ENCODE measurements at places on chromosomes 5 and 9.

DNA sequence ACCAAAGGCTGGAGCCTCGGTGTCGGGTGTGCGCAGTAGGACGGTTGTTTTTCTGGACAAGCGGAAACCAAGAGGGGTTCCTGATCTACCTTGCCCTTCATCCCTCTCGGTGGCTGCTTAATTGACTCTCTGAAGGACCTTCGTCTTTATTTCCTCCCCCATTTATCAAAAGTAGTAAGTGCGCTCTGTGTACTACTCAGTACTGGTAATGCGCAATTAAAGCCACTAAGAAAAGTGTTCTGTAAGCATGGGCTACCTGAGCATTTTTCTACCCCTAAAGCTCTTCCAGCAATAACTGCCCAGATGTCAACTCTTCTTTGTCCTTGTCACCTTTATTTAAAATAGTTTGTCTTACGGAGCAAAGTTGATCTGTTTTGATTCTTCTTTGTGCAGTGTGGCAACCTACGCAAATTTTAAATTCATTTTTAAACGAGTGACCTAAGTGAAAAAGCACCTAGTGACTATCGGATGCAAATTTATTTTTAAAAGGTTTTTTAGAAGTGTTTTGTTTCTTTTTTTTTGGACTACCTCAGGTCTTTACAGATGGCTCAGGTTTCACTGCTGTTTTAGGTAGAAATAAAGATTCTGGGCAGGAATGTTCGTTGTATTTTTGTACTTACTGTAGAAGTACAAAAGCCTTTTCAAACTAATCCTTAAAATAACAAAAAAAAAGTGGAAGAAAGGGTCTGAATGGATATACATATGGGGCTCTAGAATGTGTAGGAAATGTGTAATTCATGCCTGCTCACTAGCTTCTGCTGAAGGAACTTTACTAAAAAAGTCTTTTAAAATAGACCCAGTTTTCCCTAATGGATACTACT lies 2.0 kb downstream of the JMY start:
- no peak for DNase-seq

DNA sequence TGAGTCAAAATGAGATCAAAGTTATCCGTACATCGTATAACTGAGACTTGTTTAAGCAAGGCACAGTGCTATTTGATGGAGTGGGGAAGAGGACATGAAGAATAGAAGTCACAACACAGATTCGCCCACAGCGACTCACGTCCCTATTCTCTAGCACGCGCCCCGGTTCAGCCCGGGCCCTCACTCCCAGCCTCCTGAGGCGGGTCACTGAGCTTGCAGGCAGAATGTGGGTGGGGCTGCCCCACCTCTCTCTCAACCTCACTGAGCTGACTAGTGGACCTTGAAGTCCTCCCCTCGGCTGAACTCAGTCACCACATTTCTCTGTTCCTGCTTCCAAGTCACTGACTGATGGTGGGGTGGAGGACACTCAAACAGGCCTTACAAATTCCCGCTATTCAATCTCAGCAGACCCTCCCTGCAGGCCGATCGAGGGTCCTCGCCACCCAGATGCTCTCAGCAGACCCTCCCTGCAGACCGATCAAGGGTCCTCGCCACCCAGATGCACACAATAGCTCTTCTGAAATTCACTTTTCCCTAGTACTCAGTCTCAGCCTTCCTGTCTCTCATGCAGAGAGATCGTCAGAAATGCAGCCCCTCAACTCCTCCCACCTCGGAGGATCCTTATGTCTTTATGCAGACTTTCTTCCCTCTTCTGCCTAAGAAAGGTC lies 12.9 kb downstream of the GLDC start:
- no peak for DNase-seq

GRCh38 chr9:21708260-21708711 lies 94.2 kb upstream of the MTAP start:
- DNase-seq: no peak

GRCh38 chr9:111099199-111100008 lies 61.1 kb upstream of the LPAR1 start:
- DNase-seq: no peak

GRCh38 chr9:114898741-114899140 lies 31.6 kb downstream of the TNFSF8 start:
- peak; percentile 59 for DNase-seq

- DNase-seq: no peak
Measured at GRCh38 chr5:90830058-90830457, 271.5 kb downstream of the ADGRV1 start.

- DNase-seq: no peak
Measured at GRCh38 chr5:113031104-113031503, 54.5 kb downstream of the DCP2 start.

GRCh38 chr5:1227667-1228066 lies 2.5 kb downstream of the SLC6A18 start:
- no peak for DNase-seq

DNA sequence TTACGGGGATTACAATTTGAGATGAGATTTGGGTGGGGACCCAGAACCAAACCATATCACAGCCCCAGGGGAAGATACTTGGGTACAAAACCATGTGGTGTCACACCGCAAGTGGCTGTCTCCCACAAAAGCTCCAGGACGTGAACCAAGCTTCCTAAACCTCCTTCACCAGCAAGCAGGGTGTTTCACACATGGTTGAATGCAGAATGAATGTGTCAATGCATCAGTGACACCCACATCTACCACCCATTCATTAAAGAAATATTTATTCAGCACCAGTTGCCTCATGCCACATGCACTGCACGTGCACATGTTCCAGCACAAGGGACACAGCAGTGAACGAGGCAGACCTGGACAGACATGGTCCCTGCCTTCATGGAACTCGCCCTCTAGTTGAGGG lies 70.9 kb upstream of the SPOCK1 start:
- DNase-seq: no peak

- no peak for DNase-seq
Measured at GRCh38 chr9:81829195-81829882, 98.9 kb upstream of the SPATA31D4 start.

DNA sequence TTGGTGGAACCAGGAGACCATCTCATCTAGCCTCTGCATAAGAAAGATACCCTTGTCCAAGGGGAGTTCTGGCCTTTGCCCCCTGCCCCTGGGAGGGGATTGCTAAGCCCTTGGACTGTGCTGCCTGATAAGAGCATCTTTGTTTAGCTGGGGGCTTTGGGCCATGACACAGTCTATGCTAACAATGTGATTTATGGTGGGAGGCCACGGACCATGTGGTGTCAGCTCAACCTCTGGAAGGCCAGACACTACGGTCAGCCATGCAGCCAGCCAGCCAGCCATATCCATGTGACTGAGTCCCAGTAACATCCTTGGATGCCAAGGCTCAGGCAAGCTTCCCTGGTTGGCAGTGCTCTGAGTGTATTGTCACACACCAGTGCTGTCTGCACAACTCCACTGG lies 244.4 kb downstream of the FSTL4 start:
- no peak for DNase-seq

DNA sequence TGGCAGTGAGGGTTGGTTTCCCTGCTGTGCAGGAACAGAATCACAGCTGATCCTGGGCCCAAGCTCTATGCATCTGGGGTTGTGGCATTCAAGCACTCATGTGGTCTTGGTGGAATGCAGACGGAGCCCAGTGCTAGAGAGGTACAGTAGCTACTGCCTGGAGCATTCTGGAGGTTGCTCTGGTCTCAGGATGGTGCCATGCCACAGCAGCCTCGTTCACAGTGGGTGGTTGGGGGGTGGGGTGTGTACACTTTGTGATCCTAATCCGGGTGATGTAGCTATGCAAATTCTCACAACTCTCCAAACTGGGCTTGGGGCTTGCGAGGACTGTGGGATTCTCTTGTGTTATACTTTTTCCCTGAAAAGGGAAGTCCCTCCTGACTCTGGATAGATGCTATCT lies 45.2 kb downstream of the FGD3 start:
- no peak for DNase-seq

DNA sequence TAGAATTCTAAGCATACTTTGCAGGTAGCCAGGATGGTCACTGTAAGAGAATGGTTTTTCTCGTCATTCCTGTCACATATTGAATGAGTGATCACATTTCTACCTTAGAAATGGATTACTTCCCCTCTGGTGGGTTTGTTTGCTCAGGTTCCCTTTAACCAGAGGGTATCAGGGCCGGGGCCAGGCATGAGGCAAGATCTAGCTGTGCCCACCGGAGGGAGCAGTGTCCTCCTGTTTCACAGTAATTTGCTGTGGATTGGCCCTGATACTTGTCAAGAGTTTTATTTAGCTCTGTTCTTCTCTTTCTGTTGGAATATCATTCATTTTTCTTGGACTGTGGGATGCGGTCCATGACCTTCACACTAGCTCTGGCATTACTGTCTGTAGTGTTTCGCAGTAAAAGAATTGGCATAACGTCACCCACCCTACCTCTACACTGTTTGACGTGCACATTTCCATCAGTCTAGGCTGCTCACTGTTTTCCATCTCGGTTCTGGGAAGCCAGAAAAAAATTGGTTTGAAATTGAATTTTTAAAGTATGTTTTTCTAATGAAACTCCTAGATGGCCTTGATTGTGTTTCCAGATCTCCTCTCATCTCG lies 42.4 kb upstream of the ZBED3 start:
- DNase-seq: no peak

GRCh38 chr9:27600256-27600655 lies 27.0 kb upstream of the C9orf72 start:
- no peak for DNase-seq

- no peak for DNase-seq
Measured at GRCh38 chr5:16976625-16977008, 40.5 kb upstream of the MYO10 start.

DNA sequence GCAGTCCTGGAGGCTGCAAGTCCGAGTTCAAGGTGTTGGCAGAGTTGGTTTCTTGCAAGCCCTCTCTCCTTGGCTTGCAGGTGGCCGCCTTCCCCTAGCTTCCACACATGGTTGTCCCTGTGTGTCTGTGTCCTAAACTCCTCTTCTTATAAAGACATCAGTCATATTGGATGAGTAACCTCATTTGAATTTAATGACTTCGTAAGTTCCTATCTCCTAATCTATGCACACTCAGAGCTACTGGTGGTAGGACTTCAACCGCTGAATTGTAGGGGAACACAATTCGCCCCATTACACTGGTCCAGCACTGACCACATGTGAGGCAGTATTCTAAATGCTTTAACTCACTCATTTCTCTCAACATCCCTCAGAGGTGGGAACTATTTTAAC lies 25.9 kb upstream of the ADAMTS2 start:
- DNase-seq: no peak

- DNase-seq: no peak
Measured at GRCh38 chr9:126406075-126406667, 79.5 kb downstream of the MVB12B start.

GRCh38 chr5:149174847-149175234 lies 33.5 kb downstream of the ABLIM3 start:
- DNase-seq: no peak

GRCh38 chr9:9753266-9753665 lies 859.5 kb downstream of the PTPRD start:
- DNase-seq: no peak

DNA sequence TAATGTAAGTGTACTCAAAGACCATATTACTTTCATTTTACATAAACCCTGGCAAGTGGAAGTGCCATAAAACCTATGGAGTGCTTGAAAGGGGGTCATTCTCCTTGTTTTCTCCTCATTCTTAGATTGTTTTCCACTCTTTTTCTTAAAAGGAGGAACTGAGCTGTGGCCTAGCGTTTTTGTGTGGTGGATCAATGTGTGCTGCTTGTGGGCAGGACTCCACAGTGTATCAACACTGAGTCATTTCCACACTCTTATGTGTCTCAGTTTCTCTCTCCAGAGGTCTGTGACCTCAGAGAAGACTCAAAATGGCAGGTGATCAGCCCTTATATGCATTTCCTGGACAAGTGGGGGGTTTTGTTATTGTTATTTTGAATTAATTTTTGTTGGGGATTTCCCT lies 516.1 kb upstream of the CDH10 start:
- DNase-seq: no peak

DNA sequence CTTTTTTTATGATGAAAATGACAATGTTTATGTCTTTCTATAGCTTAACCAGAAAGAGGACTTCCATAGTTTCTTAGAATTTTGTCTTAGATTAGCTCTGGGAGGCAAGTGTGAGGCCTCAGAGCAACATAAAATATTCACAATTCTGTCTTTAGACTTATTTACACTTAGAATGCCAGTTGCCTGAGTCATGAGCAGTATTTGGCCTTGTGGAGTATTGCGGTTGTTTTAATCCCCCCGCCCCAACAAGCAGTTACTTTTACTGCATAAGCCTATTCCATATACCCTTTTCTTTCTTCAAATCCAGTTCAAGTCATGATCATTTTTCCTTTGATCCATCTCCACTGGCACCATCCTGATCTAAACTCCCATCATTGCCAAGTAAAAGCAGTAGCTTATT lies 198.0 kb upstream of the EGFLAM start:
- DNase-seq: no peak

DNA sequence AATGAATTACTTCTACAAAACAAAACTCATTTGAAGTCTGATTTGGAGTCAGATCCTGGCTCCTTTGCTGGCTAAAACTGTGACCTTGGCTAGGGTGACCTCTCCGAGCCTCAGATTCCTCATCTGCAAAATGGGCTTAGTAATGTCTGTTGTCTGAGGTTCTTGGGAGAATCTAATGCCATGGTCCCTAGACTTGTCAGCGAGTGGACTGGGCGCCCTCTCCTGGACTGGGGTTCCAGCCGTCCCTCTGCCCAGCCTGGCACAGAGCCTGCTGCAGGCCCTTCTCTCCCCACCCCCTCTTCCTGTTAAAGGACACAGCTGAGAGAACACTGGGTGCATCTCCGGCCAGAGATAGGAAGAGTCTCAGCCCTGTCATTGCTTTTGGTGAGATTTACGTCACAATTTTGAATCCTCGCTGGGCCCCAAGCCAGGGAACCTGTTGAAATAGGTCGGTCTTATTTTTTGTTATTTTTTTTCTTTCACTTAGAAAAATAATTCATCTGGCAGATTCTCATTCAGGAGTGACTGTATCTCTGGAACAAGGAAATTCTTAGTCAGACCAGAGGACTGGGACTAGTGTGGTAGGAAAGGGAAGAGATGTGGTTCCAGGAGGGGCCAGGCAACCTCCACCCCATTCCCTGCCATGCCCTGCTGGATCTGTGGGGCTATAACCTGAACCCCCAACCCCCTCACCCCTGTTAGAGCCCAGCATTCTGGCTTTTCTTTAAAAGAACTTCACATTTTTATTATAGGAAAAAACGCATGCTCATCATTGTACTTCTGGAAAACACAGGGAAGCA lies 48.2 kb upstream of the RPL26L1 start:
- no peak for DNase-seq

All from stimulated activated CD8-positive, alpha-beta memory T cell treated with anti-CD3 and anti-CD28 coated beads, Interleukin-2, amount 100 ng/mL, for 1 hour (primary cell).